CD8-positive, alpha-beta memory T cell (primary cell): ENCODE measurements at places on chromosomes 13 and 19. TPM values are rescaled to one million over a fixed set of nuclear protein-coding genes. Genes with fewer than 3 reads are reported as not detected.
A peak's percentile ranks its signal among the peaks of the same experiment; 100 is the strongest.

GRCh38 chr19:13850910-13851733, 25.8 kb upstream of the NANOS3 start:
- H3K36me3 ChIP-seq = no peaks in the 10 kb centered on the region
- no peaks in the 10 kb centered on the region for H3K27me3 ChIP-seq
- H3K4me1 ChIP-seq = peaks cover 29% of the 10 kb centered on the region
- peak overlapping the region; percentile 20 for H3K4me3 ChIP-seq

- no peaks in the 10 kb centered on the region for H3K27me3 ChIP-seq
- no peak for DNase-seq
- H3K4me3 ChIP-seq = no peak overlapping the region
- no peaks in the 10 kb centered on the region for H3K36me3 ChIP-seq
- H3K4me1 ChIP-seq = no peaks in the 10 kb centered on the region
Measured at GRCh38 chr13:24107955-24108614, 52.4 kb upstream of the SPATA13 start.

DNA sequence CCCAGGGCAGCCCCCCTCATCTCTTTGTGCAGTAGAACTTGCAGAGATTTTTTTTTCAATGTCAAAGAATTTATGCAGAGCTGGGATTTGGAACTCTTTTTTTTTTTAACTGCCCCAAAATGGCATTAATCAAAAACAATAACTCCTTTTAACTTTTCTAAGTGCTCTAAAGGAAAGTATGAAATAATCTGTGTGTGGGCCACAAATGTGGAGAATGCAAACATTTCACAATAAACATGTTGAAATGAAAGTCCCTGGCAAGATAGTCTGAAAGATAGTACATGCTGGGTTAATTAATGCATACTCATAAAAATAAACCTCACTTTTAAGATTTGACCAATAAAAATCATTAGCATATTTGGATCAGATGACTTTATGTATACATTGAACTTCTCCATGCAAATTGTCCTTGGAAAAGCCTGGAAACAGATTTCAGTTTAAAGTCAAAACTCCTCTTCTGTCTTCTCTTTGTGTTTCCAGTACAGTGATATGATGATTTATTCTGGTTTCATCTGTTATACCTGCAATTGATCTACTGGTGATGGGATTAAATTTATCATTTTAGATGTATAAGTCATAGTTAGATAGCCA, 30.5 kb upstream of the ZNF536 start:
- DNase-seq = no peak
- H3K36me3 ChIP-seq = no peaks in the 10 kb centered on the region
- no peak overlapping the region for H3K4me3 ChIP-seq

DNA sequence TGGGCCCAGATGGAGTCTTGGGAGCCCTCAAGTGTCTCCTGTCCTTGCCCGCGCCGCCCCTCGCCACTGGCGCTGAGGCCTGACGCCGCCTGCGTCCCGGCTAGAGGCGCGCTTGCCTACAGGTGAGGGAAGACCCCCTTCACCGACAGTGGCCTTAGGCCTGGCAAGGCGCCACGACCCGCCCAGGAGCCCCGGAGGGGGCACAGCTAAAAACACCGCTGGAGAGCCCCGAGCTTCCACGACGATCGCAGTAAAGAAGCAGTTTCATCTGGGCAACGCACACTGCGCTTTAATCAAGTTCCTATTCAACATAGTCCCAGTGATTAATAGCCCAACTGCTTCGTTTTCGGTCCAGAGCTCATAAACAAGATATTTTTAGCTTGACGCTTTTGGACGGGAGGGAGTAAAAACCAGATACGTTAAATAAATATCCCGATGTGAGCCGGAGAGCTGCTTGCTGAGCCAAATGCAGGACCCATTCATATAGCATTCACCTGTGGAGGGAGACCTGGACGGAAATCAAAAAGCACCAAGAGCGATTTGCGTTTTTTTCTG, 1.5 kb upstream of the CEBPA start:
- DNase-seq = no peak
- no peaks in the 10 kb centered on the region for H3K36me3 ChIP-seq
- no peaks in the 10 kb centered on the region for H3K4me1 ChIP-seq

GRCh38 chr19:28019901-28020300, 1193.0 kb downstream of the UQCRFS1 start:
- no peak overlapping the region for H3K27ac ChIP-seq
- DNase-seq = no peak
- no peaks in the 10 kb centered on the region for H3K4me1 ChIP-seq
- H3K27me3 ChIP-seq = no peaks in the 10 kb centered on the region
- no peak overlapping the region for H3K4me3 ChIP-seq
- no peaks in the 10 kb centered on the region for H3K36me3 ChIP-seq

DNA sequence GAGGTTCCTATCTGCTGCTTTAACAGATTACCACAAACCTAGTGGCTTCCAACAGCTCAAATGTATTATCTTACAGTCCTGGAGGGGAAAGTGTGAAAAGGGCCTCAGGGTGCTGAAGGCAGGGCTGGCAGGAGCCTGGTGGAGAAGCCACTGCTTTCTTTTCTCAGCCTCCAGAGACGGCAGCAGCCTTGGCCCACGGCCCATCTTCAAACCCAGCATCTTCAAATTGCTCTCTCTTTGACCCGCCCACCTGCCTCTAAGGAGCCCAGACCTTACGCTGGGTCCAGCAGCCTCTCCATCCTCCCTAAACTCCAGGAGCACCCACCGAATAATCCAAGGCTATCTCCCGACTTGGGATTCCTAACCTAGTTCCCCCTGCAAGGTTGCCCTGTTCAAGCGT, 35.6 kb downstream of the C13orf46 start:
- no peak overlapping the region for H3K4me3 ChIP-seq
- no peaks in the 10 kb centered on the region for H3K4me1 ChIP-seq
- no peak for DNase-seq
- H3K27ac ChIP-seq = no peak overlapping the region

DNA sequence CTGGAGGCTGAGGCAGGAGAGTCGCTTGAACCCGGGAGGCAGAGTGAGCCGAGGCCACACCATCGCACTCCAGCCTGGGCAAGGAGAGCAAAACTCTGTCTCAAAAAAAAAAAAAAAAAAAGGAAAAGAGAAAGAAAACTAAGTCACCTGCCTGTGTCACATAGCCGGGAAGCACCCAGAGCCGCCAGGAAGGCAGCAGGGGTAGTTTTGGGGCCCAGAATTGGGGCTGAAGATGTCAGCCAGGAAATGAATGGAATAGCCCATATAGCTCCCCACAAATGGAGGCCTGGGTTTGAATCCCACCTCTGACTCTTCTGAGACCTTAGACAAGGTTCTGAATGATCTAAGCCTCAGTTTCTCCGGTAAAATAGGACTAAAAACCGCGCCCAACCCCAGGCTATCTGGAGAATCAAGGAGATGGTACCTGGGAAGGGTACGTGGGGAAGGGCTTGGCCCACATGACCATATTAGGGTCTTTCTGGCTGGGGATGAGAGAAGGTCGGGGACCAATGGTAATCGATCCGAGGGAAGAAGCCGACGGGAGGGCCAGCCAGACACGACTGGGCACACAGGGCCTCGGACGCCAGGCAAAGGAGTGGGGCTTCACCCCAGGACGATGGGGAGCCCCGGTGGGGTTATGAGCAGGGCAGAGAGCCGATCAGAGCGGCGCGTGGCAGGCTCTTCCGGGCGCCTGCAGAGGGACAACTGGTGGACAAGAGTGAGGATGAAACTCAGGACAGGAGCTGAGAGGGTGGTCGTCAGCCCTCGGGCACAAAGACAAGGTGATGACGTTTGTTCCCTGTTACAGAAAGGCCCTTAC, 14.4 kb downstream of the CCDC124 start:
- DNase-seq = no peak
- H3K4me3 ChIP-seq = peak overlapping the region; percentile 66
- H3K4me1 ChIP-seq = peaks cover 42% of the 10 kb centered on the region
- peak overlapping the region; percentile 75 for H3K27ac ChIP-seq
- H3K27me3 ChIP-seq = peaks cover 25% of the 10 kb centered on the region
- no peaks in the 10 kb centered on the region for H3K36me3 ChIP-seq

DNA sequence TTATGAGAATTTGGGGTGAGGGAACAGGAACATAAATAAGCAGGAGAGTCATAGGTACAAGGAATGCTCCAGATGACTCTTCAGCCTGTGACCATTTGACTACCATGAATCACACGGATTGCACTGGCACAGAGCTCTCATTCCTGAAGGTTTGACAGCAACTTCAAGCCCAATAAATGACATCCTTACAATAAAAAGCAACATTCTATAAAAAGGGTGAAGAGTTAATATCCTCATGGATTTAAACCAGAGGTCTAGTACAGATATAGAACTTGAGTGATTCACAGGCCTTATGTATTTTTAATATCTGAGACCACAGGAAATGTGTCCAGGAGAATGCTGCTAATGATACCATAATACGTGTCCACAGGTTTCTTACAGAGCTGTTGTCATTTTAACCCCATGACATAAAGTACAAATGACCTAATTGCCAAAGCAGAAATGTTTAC, 158.1 kb downstream of the IRS2 start:
- H3K4me1 ChIP-seq = no peaks in the 10 kb centered on the region
- DNase-seq = no peak
- H3K4me3 ChIP-seq = no peak overlapping the region
- H3K36me3 ChIP-seq = no peaks in the 10 kb centered on the region
- H3K27ac ChIP-seq = no peak overlapping the region

Gene MEIOSIN
- not detected for total RNA-seq

Gene KCNC3
- 0.73 TPM for total RNA-seq

- H3K4me1 ChIP-seq = no peaks in the 10 kb centered on the region
- no peaks in the 10 kb centered on the region for H3K36me3 ChIP-seq
- no peak for DNase-seq
- H3K27ac ChIP-seq = no peak overlapping the region
- peaks cover 5% of the 10 kb centered on the region for H3K27me3 ChIP-seq
- no peak overlapping the region for H3K4me3 ChIP-seq
Measured at GRCh38 chr19:13622766-13623715, 116.8 kb upstream of the CACNA1A start.

- H3K27me3 ChIP-seq = no peaks in the 10 kb centered on the region
- H3K36me3 ChIP-seq = no peaks in the 10 kb centered on the region
- no peak overlapping the region for H3K27ac ChIP-seq
- no peak overlapping the region for H3K4me3 ChIP-seq
- no peak for DNase-seq
- no peaks in the 10 kb centered on the region for H3K4me1 ChIP-seq
Measured at GRCh38 chr13:37385248-37385647, 213.3 kb downstream of the POSTN start.

Gene SELENOV
- not detected for total RNA-seq

DNA sequence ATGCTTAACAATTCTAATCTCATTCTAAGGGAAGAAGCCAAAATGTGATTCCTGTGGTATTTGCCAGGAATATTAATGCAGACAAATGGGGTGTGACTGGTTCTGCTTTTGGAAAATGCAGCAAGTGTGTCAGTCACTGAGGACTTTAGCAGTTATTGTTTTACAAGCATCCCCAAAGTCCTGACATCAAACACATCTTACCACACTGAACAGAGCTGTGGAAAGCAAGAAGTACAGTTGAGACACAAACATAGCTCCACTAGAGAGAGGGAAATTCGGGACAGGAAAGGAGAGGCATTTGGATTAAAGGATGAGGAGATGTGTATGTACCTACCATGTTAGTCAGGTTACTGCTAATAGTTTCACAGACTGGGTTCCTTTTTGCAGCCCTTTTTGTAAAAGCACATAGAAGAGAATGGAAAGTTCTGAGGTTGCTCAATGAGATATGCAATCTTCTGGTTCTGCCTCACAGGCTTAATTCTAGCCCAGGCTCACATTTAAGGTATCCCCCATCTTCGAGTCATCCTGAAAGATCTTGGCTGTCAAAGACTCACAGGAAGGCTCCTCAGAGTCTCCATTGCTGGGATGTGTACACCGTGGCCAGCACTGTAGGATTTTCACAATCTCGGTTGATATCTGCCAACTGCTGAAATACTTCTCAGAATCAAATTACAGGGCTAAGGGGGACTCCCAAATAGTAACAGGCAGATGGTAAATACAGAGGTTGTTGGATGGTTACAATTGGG, 316.6 kb downstream of the DNAJC15 start:
- H3K27ac ChIP-seq = no peak overlapping the region
- H3K4me3 ChIP-seq = no peak overlapping the region
- DNase-seq = no peak
- H3K27me3 ChIP-seq = no peaks in the 10 kb centered on the region

- no peaks in the 10 kb centered on the region for H3K36me3 ChIP-seq
- peaks cover 11% of the 10 kb centered on the region for H3K4me1 ChIP-seq
- H3K27me3 ChIP-seq = no peaks in the 10 kb centered on the region
- no peak for DNase-seq
Measured at GRCh38 chr19:3278294-3278693, 53.8 kb downstream of the CELF5 start.

DNA sequence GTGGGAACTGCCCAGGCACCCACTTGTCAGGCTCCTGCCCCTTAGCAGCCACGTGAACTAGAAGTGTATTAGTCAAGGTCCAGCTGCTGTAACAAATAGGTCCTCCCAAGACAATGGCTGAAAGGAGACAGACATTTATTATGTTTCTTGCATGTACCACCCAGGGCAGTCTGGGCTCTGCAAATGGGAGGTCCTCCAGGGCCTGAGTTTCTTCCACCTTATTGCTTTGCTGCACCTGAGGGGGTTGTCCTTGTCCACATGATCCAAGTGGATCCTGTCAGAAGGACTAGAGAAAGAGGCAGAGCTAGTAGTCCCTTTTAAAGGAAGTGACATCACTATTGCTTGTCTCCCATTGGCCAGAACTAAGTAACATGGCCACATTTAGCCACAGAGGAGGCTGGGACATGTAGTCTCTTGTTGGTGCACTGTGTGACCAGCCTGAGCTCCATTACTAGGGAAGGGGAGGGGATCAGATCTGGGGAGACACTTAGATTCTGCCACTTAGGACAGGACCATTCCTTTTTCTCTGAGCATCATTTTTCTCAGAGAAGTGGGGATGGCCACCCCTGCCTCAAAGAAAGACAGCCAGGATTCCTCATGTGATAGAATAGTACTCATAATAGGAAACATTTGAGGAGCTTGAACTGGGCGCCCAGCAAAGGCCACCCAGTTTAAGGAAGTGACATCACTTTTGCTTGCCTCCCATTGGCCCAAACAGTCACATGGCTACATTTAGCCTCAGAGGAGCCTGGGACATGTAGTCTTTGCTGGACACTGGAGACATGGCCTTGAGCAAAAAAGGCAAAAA, 15.1 kb downstream of the CC2D1A start:
- no peak for DNase-seq
- peaks cover 8% of the 10 kb centered on the region for H3K36me3 ChIP-seq
- no peak overlapping the region for H3K27ac ChIP-seq
- H3K4me3 ChIP-seq = no peak overlapping the region
- H3K4me1 ChIP-seq = no peaks in the 10 kb centered on the region
- no peaks in the 10 kb centered on the region for H3K27me3 ChIP-seq
